HEK293T (cell line): ENCODE measurements at places on chromosomes 3 and 15.

GRCh38 chr15:63234451-63234870, 42.9 kb upstream of the APH1B start:
- no peak for DNase-seq

DNA sequence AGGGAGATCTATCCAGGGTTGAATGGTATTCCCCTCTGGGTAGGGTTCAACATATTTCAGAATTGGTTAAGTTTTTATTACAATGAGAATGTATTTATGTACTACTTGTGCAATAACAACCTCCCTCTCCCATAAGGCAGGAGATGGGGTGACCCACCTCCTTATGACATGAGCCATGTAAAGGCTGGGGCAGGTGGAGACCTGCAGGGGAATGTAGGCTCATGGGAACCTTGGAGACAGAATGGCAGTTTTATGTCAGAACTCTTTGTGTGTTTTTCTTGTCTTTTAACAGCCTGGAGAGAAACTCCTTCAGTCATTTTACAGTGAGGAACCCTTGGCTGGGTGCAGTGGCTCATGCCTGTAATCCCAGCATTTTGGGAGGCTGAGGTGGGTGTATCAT, 24.6 kb upstream of the INSYN1 start:
- no peak for DNase-seq

GRCh38 chr3:123644358-123644757, 59.5 kb upstream of the HACD2 start:
- DNase-seq: no peak

DNA sequence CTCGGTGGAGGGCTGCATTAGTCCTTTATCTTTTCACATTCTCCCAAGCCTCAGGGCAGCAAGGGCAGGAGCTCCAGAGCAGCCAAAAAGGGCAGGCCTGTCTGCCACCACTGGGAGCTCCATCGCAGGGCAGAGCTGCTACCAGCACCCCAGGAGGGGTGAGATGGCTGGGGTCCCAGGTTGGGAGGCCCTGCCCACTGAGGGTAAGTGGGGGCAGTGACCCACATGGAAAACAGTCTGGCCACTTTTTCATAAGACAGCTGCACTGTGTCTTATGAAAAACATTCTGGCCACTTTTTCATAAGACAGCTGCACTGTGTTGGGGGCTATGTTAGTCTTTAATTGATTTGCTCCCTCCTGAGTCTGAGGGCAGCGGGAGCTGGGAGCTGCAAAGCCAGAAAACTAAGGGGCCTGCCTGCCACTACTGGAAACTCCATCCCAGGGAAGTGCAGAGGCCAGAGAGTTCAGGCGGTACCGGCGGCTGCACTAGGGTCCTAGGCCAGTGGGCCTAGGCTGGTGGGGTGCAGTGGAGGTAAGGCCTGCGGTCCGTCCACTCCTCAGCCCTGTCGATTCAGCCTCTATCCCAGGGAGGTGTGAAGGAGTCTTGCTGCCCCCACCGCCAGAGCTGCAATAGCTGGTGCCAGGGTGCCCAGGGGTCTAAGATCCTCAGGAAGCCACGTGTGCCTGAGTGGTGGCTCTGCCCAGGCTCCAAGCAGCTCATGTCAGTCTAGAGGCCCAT, 45.4 kb downstream of the TMCO5A start:
- DNase-seq: no peak

- DNase-seq: no peak
These were observed 38.3 kb downstream of the SLC6A6 start for GRCh38 chr3:14440531-14441239.

GRCh38 chr3:48157950-48158376, 30.3 kb downstream of the CDC25A start:
- DNase-seq: peak; percentile 72

DNA sequence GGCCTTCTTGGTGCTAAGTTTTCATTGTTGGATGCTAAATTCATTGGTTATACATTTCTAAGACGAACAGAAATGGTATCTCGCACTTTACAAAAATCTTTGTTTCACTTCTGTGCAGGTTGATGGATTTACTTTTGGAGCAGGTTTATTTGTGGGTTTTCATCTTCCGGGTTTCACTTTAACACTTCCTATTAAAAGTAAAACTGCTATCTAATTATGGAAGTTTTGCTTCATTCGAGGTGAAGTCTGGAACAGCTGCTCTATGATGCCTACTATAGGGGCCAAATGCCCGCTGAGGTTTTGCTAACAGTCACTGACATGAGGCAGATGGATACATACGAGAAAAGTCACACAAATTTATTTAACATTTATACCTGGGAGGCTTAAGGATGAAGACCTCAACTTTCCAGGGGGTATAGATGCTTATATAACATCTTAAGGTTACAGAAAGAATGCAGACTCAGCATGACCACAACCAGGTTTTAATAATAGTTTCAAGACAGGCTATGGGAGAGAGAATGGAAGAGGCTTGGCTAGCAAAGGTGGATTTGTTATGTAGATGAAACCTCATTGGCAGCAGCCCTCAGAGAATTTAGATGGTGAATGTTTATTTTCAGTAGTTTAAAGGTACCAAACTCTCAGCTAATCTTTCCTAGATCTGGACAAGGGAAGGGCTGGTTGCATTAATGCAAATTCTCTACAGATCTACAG, 54.2 kb downstream of the OSTN start:
- DNase-seq: no peak

DNA sequence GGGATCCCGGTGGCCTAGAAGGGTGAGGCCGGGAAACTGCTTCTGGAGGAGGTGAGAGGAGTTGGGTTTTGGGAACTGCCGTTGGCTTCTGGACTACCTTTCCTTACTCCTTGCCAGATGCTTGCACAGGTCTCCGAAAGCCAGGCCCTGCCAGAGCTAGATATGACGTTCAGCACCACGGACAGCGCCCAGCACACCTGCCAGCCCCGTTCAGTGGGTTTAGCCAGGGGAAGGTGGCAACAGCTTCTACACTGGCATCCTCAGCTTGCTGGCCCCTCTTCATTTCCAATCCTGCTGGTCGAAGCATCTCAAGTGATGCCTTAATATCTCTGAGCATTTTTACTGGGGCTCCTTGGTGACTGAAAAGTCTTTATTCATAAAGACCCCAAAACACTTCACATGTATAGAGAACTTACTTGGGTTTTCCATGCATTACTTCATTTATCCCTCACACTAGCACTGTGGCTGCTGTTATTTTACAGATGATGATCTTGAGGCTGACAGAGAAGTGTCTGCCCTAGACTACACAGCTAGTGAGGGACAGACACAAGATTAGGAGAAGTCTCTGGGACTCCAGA, 21.9 kb downstream of the HCN4 start:
- peak; percentile 69 for DNase-seq

GRCh38 chr3:20912406-20912805, 726.4 kb upstream of the SGO1 start:
- no peak for DNase-seq
